ENCODE measurements at places on chromosomes 6 and 20.

DNA sequence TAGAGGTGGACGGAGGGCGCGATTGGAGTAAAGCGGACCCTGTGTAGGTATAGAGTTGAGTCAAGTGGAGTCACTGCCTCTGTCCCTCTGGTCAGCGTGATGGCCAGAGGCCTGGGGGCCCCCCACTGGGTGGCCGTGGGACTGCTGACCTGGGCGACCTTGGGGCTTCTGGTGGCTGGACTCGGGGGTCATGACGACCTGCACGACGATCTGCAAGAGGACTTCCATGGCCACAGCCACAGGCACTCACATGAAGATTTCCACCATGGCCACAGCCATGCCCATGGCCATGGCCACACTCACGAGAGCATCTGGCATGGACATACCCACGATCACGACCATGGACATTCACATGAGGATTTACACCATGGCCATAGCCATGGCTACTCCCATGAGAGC lies 479 bp downstream of the SLC39A7 start:
- DNase-seq: no peak

GRCh38 chr20:44626278-44626677 lies 25.2 kb downstream of the ADA start:
- DNase-seq: no peak

- DNase-seq: no peak
These were observed 111.6 kb downstream of the TINAG start for GRCh38 chr6:54419885-54420284.

- no peak for DNase-seq
These were observed 54.4 kb downstream of the PRR18 start for GRCh38 chr6:166253778-166254204.

DNA sequence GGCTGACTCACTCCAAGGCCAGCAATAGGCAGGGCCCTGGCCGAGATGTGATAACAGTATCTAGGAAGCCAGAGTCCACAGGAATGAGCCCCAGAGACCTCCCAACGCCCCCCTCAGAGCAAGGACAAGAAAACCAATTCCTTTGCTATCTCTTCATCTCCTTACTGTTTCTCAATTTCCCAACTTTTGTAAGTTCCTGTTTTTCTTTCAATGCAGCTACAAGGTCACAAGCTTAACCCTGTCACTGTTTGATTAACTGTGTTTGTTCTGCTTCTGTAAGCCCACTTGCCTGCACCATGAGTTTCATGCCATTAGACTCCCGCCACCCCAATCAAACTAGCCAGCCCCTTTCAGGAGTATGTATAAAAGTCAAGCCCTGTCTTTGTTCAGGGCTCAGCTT lies 3.5 kb downstream of the FKBP1C start:
- DNase-seq: no peak

DNA sequence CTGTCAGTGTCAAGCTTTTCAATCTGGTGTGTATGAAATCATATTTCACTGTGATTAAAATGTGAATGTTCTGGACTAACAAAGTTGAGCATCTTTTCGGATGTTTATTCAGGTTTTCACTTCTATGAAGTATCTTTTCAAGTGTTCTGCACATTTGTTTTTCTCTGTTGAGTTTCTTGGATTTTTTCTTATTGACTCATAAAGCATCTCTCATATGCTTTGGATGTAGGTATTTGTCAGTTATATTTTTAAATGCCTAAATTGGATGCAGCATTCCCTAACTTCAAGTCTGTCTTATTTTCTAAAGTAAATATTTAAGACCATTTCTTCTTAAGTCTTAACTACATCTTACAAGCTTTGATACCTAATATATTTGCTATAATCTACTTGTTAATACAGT lies 398.0 kb downstream of the PLCB1 start:
- DNase-seq: no peak

- peak; percentile 67 for DNase-seq
These were observed 815 bp upstream of the ITPR3 start for GRCh38 chr6:33620158-33620855.

GRCh38 chr20:41034239-41034638 lies 5.6 kb downstream of the TOP1 start:
- no peak for DNase-seq

DNA sequence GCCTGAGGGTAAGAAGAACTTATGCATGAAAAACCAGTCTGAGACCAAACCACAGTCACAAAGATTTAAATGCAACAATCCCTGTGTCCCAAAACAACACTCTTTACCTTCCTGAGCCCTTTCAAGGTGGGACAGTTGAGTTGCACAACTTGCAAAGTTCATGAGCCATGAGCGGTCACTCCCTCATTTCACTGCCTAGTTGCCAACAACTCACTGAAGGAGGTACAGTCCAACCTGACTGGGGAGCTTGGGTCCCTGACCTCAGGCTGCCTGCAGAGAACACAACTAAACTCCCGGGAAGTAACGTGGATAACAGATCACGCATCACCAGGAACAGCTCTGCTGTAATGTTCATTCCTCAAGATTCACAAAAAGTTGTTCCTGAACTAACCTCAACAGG lies 69.4 kb downstream of the MBOAT1 start:
- no peak for DNase-seq

DNA sequence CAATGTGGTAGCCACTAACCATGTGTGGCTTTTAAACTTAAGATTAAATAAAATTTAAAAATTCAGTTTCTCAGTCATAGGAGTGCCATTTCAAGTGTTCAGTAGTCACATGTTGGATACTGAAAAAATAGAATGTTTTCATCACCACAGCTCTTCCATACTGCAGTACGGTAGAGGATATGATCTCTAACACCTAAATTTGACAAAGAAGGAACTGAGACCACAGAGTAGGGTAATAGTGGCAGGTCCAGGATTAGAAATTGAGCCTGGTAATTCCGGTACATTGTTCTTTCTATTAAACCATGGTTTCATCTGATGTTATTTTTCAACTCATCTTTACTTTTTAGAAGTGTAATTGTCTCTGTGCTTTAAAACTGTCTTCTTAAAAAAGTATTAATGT lies 104.0 kb downstream of the CD2AP start:
- DNase-seq: no peak

DNA sequence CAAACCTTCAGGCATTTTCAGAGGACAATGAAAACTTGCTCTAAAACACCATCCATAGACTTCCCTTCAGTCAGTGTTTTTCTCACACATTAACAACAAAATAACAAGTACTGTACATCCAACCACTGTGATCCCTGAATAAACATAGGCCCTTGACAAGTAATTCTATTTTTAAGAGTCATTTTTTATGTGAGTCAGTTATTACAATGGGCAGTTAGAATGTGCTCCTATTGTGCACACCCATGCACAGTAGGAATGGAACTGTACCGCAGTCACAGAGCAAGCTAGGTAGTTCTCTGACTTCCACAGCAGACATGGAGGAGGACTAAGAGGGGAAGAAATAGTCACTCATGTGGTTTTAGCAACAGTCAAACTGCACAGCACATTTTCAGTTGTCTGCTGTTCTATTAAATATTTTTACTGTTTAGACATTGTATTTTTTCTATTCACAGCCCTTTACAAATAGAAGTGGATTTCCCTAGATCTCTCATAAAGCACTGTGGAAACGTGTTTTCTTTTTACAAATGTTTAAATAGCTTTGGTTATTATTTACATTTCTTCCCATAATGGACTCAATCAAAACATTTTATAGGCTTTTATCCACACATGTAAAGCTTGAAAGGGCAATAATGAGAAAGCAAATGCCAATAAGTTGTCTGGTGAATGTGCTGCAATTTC lies 100.4 kb downstream of the JAG1 start:
- DNase-seq: no peak

DNA sequence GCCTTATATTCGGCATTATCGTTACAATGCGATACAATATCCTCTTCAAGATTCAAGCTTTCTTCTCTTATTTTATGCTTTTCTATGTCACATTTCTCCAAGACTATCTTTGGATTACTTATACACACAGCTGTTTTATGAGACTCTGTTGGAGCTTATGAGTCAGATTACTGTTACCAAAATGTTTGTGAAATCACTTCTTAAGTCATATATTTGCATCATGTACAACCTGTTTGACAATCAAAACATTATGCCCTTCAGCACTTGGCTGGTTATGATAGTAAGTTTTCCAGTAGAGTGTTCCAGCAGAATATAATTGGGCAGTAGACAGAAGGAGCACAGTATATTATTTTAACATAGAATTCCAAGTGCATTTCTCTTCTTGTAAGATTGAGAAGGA lies 35.2 kb downstream of the BMP6 start:
- DNase-seq: no peak

- no peak for DNase-seq
These were observed 289.9 kb downstream of the KIF16B start for GRCh38 chr20:16283307-16283706.

- DNase-seq: no peak
These were observed 56.2 kb upstream of the MANEA start for GRCh38 chr6:95521181-95521580.

GRCh38 chr20:20593447-20594170 lies 118.8 kb downstream of the RALGAPA2 start:
- DNase-seq: peak; percentile 57

GRCh38 chr6:170099387-170099786 lies 191.5 kb downstream of the DLL1 start:
- DNase-seq: no peak

GRCh38 chr20:57555457-57556184 lies 5.3 kb upstream of the PCK1 start:
- no peak for DNase-seq

DNA sequence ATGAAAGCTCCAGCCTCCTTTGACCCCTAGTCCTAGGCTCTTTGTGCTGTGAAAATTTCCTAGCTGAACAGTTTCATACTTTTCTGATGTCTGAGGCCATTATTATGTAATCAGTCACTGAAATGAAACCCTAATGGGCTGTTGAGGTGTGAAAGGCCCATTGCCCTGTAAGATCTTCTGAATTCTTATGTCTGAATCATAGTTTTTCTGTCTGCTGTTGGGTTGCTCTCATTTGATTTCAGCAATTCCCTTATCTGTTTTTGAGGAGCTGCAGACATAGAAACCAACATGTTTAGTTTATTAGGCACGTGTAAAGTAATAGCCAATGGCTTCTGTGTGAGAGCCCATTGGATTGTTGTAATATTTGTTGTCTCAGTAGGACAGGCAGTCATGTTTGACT lies 118.1 kb downstream of the EYA4 start:
- no peak for DNase-seq

DNA sequence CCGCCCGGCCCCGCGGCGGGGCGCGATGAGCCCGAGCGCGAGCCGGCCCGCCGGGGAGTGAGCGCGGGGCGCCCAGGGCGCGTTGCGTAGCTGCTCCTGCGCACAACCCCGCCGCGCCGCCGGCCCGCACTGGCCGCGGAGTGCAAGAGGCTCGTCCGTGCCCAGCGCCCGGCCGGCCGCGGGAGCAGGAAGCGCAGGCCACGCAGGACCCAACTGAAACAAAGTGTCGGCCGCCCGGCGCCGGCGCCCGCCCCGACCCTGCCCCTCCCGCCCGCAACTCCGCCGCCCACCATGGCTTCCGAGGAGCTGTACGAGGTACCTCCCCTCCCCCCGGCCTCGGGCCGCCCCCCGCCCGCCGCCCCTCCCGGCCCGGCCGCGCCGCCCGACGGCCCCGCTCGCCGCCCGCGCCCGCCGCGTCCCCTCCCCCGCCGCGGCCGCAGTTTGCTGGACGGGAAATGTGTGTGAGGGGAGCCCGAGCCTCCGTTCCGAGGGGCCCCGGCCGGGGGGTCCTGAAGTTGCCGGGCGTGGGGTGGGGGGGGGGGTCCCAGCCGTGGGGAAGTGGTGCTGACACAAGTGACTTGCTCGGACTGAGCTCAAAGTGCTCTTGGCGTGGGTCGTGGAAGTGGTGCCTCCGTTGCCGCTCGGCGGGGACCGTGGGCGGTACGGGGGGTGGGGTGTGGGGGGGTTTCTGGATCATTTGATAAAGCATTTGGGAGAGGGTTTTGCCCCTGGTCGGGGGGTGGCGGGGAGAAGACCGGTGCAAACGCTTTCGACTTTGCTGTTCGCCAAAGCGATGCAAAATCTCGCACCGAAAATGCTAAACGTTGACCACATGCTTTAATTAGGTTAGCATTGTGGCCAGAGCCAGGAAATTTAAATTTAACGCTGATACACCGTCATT lies 539 bp downstream of the CDYL start:
- DNase-seq: peak; percentile 55

DNA sequence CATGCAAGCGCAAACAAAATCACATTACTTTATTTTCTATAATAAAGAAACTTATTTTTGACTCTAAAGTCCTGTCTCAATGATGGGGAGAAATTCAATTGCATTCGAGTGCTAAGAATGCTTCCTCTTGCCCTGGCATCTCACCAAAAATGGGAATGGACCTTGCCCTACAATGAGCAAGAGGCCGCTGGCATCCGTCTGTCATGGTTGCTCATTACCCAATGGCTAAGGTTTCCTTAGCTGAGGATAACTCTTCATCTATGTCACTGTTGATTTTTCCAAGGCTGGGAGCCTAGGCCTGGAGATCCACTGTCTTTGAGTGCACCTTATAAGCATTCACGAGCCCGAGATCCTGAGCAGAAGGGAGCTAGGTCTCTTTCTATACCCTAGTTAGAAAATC lies 471.3 kb upstream of the NRSN1 start:
- DNase-seq: no peak

DNA sequence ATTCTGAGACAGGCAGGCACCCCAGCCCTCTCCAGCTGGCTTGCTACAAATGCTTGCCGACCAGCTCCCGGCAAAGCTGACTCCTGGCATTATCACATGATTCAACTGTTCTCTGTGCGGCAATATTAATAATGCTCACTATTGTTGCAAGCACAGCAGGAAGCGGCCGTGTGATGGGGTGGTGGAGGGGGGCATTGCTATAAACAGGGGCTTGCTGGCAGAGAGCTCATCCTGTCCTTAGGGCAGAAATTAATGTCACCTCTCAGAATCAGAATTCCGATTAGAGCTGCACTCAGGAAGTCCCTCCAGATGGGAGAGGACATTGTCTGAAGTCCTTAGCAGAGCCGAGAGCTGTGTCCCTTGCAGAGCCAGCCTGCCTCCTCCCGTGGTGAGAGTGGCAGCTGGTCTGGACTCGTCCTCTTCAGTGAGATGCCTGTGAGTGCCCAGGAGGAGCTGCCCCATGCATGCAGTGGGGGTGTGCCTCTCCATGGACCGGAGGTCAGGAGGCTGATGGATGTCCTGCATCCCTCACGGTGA lies 162.5 kb downstream of the CDH4 start:
- DNase-seq: no peak

DNA sequence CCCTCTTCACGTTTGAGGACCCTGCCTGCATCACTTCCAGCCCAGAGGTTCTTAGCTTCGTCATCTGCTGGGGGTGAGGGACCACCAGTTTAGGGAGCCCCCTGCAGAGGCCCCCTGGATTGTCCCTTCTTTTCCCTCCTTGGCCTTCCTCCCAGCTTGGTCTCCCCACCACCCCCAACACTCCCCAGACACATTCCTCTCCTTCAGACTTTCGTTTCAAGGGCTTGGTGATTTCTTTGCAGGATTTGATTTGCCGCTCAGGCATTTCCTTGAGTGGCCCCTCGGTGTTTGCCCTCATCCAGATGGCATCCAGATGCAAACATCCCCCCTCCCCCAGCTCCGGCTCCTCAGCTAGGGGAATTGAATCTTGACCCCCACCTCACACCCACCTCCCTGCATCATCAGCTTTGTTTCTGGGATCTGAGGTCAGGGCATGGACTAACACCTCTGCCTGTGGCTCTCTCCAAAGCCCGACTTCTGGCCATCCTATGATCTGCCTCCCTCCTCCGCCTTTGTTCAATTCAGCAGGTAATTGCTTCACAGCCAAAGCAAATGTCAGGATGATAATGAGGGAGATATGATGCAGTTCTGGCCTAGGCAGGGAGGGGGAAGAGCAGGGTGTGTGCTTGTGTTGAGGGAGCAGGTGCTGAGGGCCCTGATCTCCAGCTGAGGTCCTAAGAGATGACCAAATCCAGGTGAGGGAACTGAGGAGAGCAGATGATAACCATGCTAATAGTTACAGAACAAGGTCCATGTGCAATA lies 141.5 kb downstream of the VEGFA start:
- DNase-seq: no peak

GRCh38 chr20:19864130-19864529 lies 106.1 kb downstream of the RIN2 start:
- DNase-seq: no peak
